ENCODE measurements at places on chromosomes 3 and 15.
A peak's percentile ranks its signal among the peaks of the same experiment; 100 is the strongest.

- DNase-seq = no peak
Observed at GRCh38 chr15:100560323-100560722, 31.6 kb upstream of the CERS3 start.

- no peak for DNase-seq
Observed at GRCh38 chr3:132561003-132561402, 36.1 kb upstream of the ACKR4 start.

DNA sequence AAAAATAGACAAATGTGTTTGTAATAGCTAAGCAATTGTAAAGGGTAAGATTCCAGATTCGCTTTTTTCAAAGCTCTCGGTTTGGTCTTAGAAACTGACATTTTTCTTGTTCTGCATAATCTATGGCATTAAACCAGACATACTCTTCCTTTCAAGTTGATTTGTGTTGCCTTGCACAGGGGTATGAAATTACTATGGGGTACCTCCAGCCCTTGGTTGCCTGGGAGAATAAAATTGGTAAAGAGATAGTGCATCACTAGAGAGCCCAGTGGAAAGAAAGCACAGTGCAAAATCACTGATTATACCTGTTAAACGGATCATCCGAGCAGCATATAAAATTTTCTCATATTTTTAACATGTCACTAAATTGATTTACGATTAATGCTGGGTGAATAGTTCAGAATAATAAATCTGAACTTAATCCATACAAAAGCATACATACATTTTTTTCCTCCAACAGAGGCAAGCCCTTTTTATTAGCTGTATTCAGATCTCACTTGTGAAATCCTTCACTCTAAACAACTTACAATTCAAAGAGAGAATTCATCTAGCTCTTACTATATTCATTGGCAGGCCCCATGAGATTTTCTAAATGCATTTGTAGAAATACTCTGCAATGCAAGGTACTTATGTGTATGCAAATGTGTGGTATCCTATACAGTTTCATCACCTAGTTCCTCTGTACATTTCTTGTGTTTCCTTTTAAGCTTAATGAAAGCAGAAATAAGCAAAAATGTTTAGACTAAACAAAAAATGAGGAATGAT lies 224.4 kb downstream of the ROBO1 start:
- no peak for DNase-seq

- DNase-seq = peak; percentile 40
Observed at GRCh38 chr3:192188218-192188835, 539.0 kb downstream of the FGF12 start.

DNA sequence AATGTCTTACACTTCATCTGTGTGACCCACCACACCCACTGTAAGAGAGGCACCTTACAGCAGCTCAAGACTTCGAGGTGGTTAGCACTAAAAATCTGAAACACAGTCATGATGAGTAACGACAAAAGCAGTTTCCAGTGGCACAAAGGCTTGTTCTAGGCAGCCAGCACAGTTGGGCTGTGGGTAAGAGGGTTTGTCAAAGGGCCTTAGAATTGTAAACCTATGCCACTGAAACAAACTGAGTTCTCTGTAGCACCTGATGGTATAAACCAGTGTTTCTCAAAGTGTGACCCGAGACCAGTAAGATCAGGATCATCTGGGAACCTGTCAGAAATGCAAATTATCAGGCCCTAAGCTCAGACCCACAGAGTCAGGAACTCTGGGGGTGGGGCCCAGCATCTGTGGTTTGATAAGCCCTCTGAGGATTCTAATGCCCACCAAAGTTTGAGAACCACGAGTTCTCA lies 36.5 kb downstream of the DAPK2 start:
- no peak for DNase-seq

GRCh38 chr3:177979703-177980102 lies 556.5 kb upstream of the KCNMB2 start:
- no peak for DNase-seq
